ENCODE measurements at places on chromosomes 7 and 10. TPM values are rescaled to one million over a fixed set of nuclear protein-coding genes. Genes with fewer than 3 reads are reported as not detected.

The LIPM gene
- not detected for total RNA-seq

The CARD11 gene
- not detected for total RNA-seq

The TSC22D4 gene
- 14.5 TPM for total RNA-seq

The AHR gene
- 64.7 TPM for total RNA-seq
